ENCODE measurements at places on chromosomes 16 and 17.

DNA sequence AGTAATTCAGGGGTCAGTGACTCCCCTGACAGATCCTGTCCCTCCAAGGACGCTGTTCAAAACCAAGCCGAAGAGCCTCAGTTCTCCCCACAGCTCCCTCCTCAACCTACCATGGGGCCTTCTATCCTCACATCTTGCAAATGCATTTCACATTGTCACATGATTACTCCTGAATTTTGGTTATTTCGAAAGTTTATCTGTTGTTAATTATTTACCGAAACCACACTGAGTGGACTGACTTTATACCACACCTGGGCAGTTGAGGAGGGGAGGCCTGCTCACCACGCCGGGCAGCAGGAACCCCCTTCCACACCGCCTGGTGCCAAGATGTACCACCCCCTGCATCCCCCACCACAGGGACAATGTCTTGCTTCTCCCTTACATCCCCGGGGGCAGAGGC lies 4.7 kb downstream of the TIMP2 start:
- no peaks in the 10 kb centered on the region for H3K36me3 ChIP-seq
- H3K27me3 ChIP-seq = no peaks in the 10 kb centered on the region
- no peak for DNase-seq
- H3K4me1 ChIP-seq = peaks cover 45% of the 10 kb centered on the region
- no peak overlapping the region for H3K27ac ChIP-seq
- H3K4me3 ChIP-seq = no peak overlapping the region

DNA sequence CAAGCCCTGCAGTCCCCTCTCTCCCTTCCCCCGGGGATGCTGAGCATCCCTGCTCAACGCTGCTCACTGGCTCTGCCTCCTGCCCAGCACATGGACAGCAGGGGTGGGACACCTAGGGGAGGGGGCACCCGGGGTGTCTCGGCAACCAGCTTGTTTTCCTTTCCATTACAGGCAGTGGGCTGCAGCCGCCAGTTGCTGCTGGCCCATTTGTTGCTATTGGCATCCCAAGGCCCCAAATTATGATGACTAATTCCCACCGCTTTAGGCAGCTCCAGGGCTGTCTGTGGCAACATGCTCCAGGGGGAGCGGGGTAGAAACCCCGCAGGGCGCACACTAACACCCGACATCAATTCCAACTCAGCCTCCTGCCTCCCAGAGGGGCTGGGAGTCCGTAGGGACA lies 4.9 kb downstream of the SDK2 start:
- no peak overlapping the region for H3K4me3 ChIP-seq
- H3K36me3 ChIP-seq = no peaks in the 10 kb centered on the region
- no peak for DNase-seq
- peaks cover 16% of the 10 kb centered on the region for H3K27me3 ChIP-seq
- H3K27ac ChIP-seq = no peak overlapping the region

DNA sequence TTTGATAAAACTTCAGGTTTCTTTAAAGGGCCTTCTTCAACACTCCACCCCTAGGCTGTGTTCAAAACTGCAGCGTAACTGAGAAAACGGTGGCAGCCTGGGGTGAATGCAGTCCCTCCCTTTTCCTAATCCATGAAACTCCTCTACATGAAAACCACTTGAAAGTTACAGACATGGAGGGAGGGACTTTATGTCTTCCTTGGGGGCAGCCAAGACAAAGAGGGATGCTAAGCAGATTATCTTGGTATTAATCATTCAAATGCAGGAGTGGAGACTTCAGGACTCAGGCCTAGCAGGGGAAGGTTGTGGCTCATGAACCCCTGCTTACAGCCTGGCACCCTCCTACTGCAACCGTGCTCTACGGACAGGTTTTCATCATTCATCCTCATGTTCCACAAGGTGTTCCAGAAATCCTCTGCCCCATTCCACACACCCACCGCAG lies 46.8 kb downstream of the RNF112 start:
- no peaks in the 10 kb centered on the region for H3K36me3 ChIP-seq
- no peak overlapping the region for H3K4me3 ChIP-seq
- no peaks in the 10 kb centered on the region for H3K4me1 ChIP-seq
- no peak overlapping the region for H3K27ac ChIP-seq
- H3K27me3 ChIP-seq = peaks cover 22% of the 10 kb centered on the region

- H3K4me1 ChIP-seq = peaks cover 34% of the 10 kb centered on the region
- H3K27me3 ChIP-seq = no peaks in the 10 kb centered on the region
- DNase-seq = no peak
- no peak overlapping the region for H3K27ac ChIP-seq
- H3K4me3 ChIP-seq = no peak overlapping the region
- H3K36me3 ChIP-seq = no peaks in the 10 kb centered on the region
Measured at GRCh38 chr17:57465610-57466009, 209.3 kb downstream of the MSI2 start.

- no peaks in the 10 kb centered on the region for H3K27me3 ChIP-seq
- H3K4me3 ChIP-seq = no peak overlapping the region
- no peak for DNase-seq
- no peaks in the 10 kb centered on the region for H3K36me3 ChIP-seq
- no peaks in the 10 kb centered on the region for H3K4me1 ChIP-seq
Measured at GRCh38 chr16:80664226-80664625, 123.4 kb downstream of the DYNLRB2 start.

DNA sequence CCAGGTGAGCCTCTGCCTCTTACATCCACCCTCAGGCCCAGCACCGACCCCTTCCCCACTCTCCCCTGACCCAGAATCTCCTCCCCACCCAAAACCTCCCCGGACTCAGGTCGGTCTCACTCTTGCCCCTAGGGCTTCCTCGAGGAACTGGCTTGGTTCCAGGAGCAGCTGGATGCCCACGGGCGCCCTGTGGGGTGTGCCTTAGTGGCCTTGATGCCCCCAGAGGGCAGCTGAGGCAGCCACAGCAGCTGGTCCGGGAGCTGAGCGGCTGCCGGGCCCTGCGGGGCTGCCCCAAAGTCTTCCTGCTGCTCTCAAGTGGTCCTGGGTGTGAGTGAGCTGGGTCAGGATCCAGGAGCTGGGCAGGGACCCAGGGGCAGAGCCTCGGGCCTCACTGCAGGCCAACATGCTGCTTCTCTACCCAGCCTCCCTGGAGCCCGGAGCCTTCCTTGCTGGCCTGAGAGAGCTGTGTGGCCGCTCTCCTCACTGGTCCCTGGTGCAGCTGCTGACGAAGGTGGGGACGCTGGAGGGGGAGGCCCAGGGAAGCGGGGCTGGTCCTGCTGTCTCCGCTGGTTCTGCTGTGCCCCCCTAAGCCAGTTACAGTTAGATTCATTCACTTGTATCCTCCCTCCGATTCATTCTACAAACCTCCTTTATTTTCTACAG lies 9.6 kb downstream of the ZNF213 start:
- no peak overlapping the region for H3K4me3 ChIP-seq
- H3K27me3 ChIP-seq = no peaks in the 10 kb centered on the region
- no peak overlapping the region for H3K27ac ChIP-seq
- peaks cover 2% of the 10 kb centered on the region for H3K4me1 ChIP-seq
- H3K36me3 ChIP-seq = no peaks in the 10 kb centered on the region

DNA sequence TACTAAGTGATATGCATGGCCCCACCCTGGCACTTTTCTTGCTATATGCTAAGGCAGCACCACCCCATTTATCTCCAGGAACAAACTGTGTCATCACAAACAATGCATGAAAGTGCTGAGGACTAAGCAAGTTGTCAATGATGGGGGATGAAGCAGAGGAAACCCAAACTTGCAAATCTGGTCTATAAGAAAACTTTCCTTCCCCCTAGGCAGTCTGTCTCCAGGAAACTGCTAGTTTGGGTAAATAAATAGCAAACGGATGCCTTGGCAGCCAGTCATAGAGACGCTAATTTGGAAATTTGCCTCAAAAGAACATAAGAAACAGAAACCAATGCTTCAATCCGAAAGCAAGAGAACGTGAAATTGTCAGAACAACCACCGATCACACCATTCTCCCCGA lies 5.6 kb upstream of the HSBP1 start:
- no peaks in the 10 kb centered on the region for H3K27me3 ChIP-seq
- H3K36me3 ChIP-seq = no peaks in the 10 kb centered on the region
- peak; percentile 54 for DNase-seq
- no peak overlapping the region for H3K27ac ChIP-seq
- peaks cover 3% of the 10 kb centered on the region for H3K4me1 ChIP-seq

DNA sequence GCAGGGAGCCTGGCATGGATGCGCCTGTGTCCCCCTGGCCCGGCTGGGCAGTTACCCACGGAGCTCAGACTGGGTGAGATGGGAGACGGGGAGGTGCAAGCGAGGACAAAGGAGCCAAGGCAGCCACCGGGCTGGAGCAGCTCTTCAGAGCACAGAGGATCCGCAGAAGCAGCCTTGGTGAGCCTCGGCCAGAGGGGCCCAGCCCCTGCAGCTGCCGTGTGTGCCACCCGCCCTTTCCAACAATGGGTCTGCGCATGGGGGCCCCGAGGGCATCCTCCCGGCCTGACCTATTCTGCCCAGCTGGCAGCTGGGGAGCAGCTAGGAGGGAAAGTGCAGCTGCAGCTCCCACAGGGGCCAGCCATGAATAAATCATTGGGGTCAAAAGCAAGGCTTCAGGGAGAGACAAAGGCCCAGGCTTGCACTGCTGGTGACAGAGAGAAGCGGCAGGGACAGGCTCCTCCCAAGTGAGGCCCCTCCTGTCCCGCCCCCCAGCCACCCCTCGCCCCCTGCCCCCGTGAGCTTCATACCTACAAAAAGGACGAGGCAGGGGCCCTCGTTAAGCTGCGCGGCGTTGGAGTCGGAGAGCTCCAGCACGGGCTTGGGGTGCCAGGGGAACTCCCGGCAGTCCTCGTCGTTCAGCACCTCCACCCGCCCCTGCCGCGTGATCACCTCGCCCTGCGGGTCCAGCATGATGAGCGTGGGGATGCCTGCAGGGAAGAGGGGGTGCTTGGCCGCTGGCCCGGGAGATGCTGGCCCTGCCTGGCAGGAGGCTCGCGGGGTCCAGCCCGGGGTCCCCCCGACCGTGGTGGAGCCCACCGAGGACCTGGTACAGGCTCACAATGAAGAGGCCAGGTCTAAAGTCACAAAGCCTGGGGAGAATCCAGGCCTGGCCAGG lies 22.6 kb downstream of the MRM3 start:
- DNase-seq = no peak
- no peak overlapping the region for H3K27ac ChIP-seq
- peaks cover 6% of the 10 kb centered on the region for H3K36me3 ChIP-seq

- no peaks in the 10 kb centered on the region for H3K36me3 ChIP-seq
- H3K27ac ChIP-seq = no peak overlapping the region
- H3K27me3 ChIP-seq = peaks cover 27% of the 10 kb centered on the region
Measured at GRCh38 chr16:85894266-85894665, 4.7 kb upstream of the IRF8 start.

DNA sequence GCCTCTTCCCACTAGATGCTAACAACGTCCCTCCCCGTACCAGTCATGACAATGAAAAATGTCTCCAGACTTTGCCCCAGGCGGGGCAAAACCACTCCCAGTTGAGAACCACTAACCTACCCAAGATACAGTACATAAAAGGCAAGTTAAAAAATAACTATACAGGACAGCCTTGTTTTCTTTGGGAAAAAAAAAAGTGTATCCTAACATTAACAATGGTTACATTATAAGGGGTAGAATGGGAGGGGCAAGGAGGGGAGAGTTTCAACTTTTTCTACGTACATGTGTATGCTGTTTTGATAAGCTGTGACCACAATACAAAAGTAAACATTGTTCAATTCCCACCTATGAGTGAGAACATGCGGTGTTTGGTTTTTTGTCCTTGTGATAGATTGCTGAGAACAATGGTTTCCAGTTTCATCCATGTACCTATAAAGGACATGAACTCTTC lies 94.9 kb downstream of the TOX3 start:
- no peak overlapping the region for H3K4me3 ChIP-seq
- H3K4me1 ChIP-seq = peaks cover 4% of the 10 kb centered on the region
- H3K27me3 ChIP-seq = no peaks in the 10 kb centered on the region
- no peak overlapping the region for H3K27ac ChIP-seq
- H3K36me3 ChIP-seq = no peaks in the 10 kb centered on the region

GRCh38 chr17:39603304-39604016 lies 4.3 kb downstream of the NEUROD2 start:
- H3K27ac ChIP-seq = no peak overlapping the region
- no peaks in the 10 kb centered on the region for H3K36me3 ChIP-seq
- no peak for DNase-seq

DNA sequence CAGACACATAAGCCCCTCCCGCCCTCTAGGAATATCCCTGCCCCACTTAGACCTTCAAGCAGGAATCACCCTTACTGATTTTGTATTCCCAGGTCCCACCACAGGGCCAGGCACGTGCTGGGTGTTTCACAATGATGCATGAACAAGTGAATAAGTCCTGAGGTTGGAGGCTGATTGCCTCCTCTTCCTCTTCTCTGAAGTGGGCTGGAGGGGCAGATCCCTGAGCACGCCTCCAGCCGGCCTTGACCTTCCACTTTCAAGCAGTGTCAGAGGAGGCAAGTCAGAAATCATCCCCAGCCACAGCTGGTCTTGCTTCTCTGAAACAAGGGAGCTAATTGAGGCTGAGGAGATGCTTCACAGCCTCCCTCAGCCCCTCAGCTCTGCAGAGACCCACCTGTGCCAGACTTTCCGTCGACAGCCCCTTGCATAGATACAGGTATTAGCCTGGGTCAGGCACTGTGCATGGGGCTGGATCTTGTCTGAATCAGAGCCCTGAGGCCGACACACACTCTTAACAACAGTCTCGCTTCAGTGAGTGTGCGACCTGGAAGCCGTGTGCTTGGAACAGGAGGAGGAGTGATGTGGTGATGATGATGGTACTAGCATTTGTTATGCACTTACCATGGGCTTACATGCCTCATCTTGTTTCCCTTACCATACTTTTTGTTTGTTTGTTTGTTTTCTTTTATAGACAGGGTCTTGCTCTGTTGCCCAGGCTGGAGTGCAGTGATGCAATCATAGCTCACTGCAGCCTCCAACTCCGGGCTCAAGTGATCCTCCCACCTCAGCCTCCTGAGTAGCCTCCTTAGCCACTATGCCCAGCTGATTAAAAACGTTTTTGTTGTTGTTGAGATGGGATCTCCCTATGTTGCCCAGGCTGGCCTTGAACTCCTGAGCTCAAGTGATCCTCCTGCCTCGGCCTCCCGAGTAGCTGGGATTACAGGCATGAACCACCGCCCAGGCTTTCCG lies 15.0 kb downstream of the MRM1 start:
- no peak overlapping the region for H3K27ac ChIP-seq
- no peak for DNase-seq
- no peaks in the 10 kb centered on the region for H3K27me3 ChIP-seq
- no peak overlapping the region for H3K4me3 ChIP-seq

GRCh38 chr17:56807723-56808122 lies 26.0 kb downstream of the C17orf67 start:
- H3K4me1 ChIP-seq = no peaks in the 10 kb centered on the region
- no peaks in the 10 kb centered on the region for H3K27me3 ChIP-seq
- H3K4me3 ChIP-seq = no peak overlapping the region
- no peak overlapping the region for H3K27ac ChIP-seq
- no peak for DNase-seq

GRCh38 chr16:77961814-77962213 lies 60.5 kb upstream of the CLEC3A start:
- no peak overlapping the region for H3K4me3 ChIP-seq
- peak; percentile 71 for DNase-seq

DNA sequence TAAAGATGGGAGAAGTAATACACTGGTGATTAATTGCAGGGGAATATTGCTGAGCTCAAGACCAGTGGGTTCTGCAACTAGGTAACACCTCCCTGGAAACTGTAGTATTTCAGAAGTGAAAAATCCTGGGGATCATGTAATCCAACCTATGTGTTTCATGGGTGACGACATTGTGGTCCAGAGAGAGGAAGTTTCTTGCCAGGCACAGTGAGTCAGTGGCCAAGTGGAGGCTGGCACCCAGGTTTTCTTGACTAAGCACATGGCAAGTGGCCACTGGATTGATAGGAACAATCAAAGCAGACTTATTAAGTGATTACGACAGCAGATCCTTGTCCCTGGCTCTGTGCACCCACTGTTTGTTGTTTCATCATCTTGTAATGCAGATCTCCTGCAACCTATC lies 14.6 kb upstream of the CIITA start:
- no peak overlapping the region for H3K27ac ChIP-seq
- no peaks in the 10 kb centered on the region for H3K27me3 ChIP-seq
- no peak overlapping the region for H3K4me3 ChIP-seq
- peaks cover 8% of the 10 kb centered on the region for H3K4me1 ChIP-seq
- DNase-seq = peak; percentile 90
